Stimulated activated CD8-positive, alpha-beta memory T cell treated with anti-CD3 and anti-CD28 coated beads, Interleukin-4, amount 100 ng/mL, for 24 hours (primary cell): ENCODE measurements at places on chromosomes 5 and 9.

- no peak for DNase-seq
Measured at GRCh38 chr9:19922476-19923118, 133.8 kb upstream of the SLC24A2 start.

DNA sequence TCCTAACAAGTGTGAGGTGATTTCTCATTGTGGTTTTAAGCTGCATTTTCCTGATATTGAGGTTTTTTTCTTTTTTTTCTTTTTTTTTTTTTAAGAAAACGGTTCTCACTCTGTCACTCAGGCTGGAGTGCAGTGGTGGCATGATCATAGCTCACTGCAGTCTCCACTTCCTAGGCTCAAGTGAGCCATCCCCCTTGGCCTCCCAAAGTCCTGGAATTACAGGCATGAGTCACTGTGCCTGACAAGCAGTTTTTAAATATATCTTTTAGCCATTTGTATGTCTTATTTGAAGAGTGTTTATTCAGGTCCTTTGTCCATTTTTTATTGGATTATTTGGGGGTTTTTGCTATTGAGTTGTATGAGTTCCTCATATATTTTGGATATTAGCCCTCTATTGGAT is 53.8 kb downstream of the GCNT1 start:
- no peak for DNase-seq

GRCh38 chr9:90219548-90220118 is 423.0 kb downstream of the DIRAS2 start:
- no peak for DNase-seq

GRCh38 chr9:21267485-21268346 is 27.9 kb upstream of the IFNA14 start:
- DNase-seq: no peak

GRCh38 chr9:86134361-86134760 is 35.0 kb upstream of the GOLM1 start:
- no peak for DNase-seq

GRCh38 chr5:100757618-100758017 is 145.5 kb downstream of the ST8SIA4 start:
- no peak for DNase-seq

DNA sequence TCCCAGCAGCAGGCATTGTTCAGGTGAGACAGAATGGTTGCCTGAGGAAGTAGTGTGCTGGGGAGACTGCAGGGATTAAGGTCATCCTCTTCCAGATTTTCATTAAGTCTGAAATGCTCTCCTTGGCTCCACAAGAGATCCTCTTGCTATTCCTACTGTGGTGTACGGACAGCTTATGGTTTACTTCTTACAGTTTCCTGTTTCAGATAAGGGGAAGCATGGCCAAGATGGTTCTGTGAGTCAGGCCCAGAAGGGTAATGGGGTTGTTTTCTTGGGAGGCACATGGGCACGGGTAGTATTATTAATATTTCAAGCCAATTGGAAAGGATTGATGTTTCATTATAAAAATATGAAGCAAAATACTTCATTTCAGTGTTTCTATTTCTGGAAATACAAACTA is 42.9 kb downstream of the GLRX start:
- DNase-seq: no peak

GRCh38 chr5:45110399-45110798 is 301.7 kb downstream of the MRPS30 start:
- DNase-seq: no peak

DNA sequence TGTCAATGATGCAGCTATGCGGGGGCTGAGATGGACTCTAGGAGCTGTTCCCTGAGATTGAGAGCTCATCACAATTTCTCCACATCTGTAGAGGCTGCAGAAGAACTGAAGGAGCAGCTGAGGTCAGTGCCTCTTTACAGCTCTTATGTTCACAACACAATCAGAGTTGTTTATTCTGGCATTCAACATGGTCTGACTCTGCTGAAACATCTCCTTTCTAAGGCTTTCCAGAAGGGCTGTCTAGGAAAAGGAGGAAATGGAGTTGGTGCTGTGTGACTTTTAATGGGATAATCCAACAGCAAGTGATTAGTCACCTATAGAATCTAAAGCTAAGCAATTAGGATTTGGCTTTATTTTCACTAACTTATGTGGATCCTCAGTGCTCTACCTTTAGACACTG is 6.0 kb downstream of the POU5F2 start:
- DNase-seq: no peak

DNA sequence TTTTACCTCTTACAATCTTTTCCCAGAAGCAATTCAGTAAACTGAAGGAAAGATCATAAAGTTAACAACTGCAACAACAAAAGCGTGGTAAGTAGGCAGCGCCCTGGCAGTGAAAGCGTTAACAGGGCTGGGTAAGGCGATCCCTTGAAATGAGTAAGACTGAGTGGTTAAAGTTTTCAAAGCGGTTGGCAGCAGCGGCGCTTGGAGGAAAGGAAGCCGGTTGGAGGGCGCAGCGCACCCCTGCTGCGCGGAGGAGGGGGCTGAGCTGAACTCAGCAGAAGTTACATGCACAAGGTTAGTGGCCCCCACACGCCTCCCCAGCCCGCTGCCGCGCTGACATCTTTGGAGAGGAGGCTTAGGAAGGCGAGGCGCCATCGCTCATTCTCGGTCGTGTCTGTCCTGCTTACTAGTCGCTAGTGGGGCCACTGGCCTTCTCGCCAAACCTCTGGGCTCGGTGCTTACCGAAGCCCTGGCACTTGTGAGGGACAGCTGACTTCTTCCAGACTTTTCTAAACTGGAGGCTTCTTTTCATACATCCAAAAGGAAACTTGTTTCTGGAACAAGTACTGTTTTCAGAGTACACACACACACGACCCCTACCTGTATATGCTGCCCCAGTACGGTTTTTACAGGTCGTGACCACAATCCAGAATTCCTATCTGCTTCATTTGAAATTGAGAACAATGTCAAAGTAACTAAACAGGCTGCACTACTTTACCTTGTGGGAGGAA is at the start of gene SH3RF2:
Gene SH3RF2 (plus strand): TSS at position 178 of the 731 bp plus-strand sequence. CDS start 1,351 bp downstream, outside the sequence.
- DNase-seq: peak; percentile 7

DNA sequence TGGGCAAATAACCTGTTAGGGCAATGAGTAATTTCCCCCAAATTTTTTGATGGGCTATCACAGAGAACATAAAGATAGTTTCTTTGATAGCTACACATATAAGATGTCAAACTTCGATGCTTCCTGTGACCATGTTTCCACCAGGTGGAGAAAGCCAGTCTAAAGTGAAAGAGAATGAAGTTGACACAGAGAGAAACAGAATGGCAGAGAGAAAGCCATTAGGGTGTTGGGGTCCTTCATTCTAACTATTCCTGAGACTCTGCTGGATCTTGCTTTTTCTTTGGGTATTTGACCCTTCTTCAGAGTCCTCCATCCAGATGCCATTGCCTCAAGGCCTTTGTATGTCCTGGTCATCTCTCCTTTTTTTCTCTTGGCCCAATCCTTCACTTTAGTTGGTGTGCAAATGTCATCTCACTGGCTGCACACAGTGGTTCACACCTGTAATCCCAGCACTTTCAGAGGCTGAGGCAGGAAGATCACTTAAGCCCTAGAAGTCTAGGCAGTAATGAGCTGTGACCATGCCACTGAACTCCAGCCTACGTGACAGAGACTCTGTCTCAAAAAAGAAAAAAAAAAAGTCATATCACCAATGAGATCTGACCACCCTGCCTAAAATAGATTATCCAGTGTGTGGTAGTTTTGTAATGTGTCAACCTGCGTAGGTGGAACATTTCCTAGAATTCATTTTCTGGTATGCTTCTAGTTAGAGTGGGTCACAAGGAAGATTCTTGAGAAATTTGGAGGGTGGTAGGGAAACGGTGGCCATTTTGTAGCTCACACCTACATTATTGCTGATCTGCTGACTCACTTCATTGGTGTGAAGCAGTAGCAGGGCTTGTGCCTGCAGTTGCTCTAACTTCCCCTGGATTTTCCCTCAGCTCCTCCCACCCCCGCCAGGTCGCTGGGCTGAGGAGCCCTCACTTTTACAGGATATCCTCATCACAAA is 20.8 kb upstream of the KIF2A start:
- peak; percentile 47 for DNase-seq

GRCh38 chr9:35490155-35490909 is 421 bp downstream of the RUSC2 start:
- DNase-seq: no peak

GRCh38 chr9:104276709-104277245 is 182.7 kb downstream of the SMC2 start:
- no peak for DNase-seq
